ENCODE measurements at places on chromosomes 3 and 15.

GRCh38 chr3:53420831-53421230 lies 73.5 kb upstream of the DCP1A start:
- DNase-seq, result no peak

- no peak for DNase-seq
These were observed 368.4 kb downstream of the MECOM start for GRCh38 chr3:169295126-169295525.

DNA sequence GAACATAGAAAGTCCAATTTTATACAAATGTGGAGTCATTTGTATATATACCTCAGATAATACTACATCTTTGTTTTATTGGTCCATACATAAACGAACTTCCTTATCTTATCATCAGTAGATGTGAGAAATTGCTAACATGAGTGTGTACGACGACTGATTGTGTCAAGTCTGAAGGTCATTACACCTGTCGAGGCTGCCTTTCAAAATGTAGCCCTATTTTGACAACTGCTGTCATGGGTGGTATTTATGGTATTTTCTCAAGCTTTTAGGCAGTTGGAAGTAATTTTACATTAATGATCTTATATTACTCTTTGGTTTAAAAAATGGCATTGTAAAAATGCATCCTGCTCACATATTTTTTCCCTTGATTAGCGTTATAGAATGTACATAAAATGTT lies 183.7 kb upstream of the DNAJC19 start:
- no peak for DNase-seq

- DNase-seq, result no peak
These were observed 14.9 kb upstream of the ZXDC start for GRCh38 chr3:126490619-126491018.

GRCh38 chr3:119639494-119640350 lies 20.7 kb downstream of the POPDC2 start:
- DNase-seq, result no peak

- DNase-seq, result no peak
These were observed 108.3 kb downstream of the LRIG1 start for GRCh38 chr3:66392512-66392911.

DNA sequence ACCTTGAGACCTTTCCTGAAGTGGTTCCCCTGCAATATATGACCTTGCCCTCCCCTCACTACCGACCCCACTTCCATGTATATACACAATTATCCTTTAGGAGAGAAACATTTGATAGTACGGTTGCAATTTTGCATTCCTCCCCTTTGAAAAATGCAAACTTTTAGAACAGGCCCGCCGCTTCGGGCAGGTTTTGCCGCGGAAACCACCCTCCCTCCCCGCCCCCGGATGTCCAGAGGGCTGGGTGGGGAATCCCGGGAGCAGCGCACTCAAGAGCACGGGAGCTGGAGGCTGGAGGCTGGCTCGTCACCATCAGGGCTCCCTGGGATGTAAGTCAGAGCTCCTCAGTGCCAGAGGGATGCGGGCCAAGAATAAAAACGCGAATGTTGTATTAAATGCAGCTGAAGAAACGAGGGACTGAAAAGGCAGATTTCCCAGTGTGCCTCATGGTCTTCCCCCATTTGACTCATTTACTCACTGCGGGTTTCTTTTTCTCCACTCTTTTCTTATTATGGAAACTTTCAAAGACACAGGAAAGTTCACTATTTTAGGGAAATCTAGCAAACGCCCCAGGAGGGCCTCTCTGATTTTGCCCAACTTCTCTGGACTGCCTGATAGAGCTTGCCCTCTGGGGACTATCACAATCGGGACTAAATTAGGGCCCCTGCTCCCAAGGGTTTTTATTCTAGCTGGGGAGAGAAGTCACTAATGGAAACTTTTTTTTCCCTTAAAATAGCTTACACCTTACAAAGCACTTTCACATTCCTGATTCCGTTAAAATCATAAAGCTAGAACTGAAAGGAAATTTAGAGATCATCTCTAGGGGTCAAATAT lies 2.9 kb upstream of the USP3 start:
- no peak for DNase-seq

GRCh38 chr3:72567474-72567873 lies 280.8 kb downstream of the SHQ1 start:
- DNase-seq, result no peak

- no peak for DNase-seq
These were observed 70.9 kb downstream of the SCN5A start for GRCh38 chr3:38578551-38578950.

GRCh38 chr3:195543500-195544229 lies 540 bp upstream of the PPP1R2 start:
- no peak for DNase-seq

- no peak for DNase-seq
These were observed 56.2 kb downstream of the EIF3J start for GRCh38 chr15:44593042-44593736.
